ENCODE measurements at places on chromosomes 11 and 22.

DNA sequence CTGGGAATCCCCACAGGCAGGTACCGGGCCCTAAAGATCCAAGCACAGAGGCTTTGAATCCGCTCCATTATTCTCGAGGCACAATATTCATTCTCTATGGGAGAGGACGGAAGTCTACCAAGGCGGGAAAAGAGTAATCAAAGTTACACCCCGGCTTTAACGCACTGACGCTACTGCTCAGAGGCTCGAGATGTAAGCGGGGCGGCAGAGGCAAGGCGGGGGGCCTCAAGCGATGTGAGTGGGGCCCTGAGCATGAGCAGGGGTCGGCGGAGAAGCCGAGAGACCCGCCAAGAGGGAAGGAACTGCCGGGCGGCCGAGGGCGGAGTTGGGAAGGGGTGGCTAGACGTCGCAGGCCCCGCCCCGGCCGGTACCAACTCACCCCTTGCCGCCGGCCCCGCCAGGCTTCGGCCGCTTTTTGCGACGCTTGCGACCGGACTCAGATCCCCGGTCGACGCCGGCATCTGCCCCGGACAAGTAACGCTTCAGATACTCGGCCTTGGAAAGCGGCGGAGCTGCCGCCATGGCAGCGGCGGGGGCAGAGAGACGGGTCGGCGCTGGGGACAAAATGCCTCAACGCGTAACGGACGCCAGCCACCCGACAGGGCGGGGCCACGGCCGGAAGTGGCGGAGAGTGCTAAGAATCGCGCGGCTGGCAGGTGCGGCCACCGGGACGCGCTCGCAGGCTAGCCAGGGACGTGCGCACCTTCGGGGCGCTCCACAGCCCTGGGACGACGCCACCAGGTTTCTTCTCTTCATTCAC is at the start of gene BUD13:
BUD13 (minus strand) TSS at position 545 of the 760 bp plus-strand sequence; CDS start at position 522, 23 bp downstream.
- peak; percentile 91 for DNase-seq

- no peak for DNase-seq
Observed at GRCh38 chr11:65862941-65863888, 3.0 kb downstream of the MUS81 start.

- no peak for DNase-seq
Observed at GRCh38 chr11:78946945-78947902, 372.6 kb upstream of the NARS2 start.

- peak; percentile 70 for DNase-seq
Observed at GRCh38 chr11:121630041-121630440, 177.3 kb upstream of the SORL1-AS1 start.

- peak; percentile 27 for DNase-seq
Observed at GRCh38 chr11:15651816-15652215, 537.1 kb downstream of the INSC start.

DNA sequence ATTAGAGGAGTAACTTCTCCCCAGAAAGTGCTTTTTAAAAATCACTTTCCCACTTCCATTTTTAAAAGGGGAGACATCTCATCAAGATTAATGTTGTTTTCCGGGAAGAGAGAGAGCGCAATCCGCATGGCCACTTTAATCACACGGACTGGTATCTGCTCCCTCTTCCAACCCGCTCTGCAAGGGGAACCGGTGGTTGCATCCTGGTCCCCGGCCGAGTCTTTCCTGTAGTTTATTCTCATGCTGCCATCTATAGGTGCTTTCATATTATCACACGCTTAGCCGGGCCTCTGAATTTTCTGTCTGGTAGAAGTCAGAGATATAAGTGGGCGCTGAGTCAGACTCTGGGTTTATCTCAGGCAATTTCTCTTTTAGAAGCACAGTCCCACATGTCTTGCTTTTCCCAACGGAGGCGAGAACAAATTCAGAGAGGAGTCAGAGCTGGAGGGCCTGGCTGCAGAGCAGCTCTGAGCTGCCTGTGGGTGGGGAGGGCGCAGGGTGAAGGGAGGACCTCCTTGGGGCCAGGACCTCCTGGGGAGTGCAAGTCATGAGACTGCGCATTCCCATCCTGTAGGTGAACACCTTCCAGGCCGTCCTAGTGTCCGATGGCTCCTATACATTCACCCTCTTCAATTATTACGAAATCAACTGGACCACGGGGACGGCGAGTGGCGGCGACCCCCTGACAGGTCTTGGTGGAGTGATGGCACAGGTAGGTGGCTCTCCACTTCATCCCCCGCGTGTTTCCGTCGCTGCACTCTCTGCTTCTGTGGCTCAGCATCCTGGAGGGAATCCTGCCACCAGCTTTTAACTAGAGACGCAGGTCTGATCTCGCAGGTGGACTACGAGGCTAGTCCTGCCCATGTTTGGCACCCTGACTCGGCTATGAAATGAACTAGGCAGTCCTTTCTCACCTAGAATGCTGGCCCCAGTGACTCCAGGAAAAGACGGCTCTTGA is 11.7 kb downstream of the TECTA start:
- peak; percentile 69 for DNase-seq

GRCh38 chr11:111735262-111736116 is 30.7 kb downstream of the PPP2R1B start:
- DNase-seq, result peak; percentile 94

GRCh38 chr22:48398181-48398905 is 1429.3 kb downstream of the BRD1 start:
- DNase-seq, result no peak

GRCh38 chr11:7019500-7020182 is 505 bp downstream of the ZNF214 start:
- DNase-seq, result peak; percentile 6

DNA sequence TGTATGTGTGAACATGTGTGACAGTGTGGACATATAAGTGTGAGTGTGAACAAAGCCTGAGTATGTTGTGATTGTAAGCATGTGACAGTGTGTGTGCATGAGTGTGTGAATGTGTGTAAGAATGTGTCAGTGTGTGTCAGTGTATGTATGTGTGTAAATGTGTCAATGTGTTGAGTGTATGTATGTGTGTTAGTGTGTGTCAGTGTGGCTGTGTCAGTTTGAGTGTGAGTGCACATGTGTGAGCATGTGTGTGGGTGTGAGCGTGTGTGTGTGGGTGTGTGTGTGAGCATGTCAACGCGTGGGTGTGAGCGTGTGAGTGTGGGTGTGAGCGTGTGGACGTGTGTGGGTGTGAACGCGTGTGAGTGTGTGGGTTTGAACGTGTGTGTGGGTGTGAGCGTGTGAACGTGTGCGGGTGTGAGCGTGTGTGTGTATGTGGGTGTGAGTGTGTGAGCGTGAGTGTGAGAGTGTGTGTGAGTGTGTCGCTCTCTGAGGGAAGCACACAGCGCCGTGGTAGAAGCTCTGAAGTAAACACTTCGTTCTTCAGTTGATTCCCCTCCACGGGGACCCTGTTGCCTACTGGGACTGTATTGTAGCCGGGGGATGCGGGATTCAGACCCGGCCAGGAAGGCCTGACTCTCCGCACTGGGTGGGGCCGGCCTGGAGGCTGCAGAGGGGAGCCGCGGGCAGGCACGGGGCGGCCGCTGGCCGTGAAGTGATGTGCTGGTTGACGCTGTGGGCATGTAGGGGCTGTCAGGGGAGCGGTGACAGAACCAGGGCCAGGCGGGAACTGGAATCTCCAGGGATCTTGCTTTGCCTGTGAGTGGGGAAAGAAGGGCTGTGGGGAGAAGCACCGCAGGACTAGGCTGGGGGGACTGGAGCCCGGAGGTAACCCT is 21.1 kb downstream of the RPS6KA4 start:
- DNase-seq, result no peak

DNA sequence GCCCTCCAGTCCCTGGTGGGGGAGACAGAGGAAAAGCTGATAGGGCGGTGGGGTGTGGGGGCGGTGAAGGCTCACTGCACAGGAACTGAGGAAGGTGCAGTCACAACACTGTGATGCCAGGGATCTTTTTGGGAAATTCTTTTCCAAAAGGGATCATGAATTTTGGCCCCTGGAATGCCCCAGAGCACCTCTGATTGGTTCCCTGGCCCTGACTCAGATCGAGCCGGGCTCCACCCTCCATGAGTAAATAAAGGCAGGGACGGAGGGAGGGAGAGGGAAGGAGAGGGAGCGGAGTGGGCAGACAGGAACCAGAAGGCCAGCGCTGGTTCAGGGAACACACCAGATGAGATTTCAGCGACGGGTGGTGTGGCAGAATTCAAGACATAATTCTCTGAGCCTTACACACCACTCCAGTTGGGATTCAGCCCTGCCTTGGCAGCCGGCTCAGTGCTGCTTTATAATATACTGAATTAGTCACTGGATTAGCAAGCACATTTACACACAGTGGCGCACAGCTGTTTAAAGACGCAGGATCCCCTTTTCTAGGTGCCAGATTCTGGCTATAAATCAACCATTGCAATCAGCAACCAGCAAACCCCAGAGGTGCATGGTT is 80.3 kb downstream of the ETS1 start:
- peak; percentile 83 for DNase-seq

GRCh38 chr11:68812526-68812925 is 29.2 kb downstream of the CPT1A start:
- no peak for DNase-seq

- no peak for DNase-seq
Observed at GRCh38 chr11:68202165-68202564, 10.9 kb downstream of the KMT5B start.

DNA sequence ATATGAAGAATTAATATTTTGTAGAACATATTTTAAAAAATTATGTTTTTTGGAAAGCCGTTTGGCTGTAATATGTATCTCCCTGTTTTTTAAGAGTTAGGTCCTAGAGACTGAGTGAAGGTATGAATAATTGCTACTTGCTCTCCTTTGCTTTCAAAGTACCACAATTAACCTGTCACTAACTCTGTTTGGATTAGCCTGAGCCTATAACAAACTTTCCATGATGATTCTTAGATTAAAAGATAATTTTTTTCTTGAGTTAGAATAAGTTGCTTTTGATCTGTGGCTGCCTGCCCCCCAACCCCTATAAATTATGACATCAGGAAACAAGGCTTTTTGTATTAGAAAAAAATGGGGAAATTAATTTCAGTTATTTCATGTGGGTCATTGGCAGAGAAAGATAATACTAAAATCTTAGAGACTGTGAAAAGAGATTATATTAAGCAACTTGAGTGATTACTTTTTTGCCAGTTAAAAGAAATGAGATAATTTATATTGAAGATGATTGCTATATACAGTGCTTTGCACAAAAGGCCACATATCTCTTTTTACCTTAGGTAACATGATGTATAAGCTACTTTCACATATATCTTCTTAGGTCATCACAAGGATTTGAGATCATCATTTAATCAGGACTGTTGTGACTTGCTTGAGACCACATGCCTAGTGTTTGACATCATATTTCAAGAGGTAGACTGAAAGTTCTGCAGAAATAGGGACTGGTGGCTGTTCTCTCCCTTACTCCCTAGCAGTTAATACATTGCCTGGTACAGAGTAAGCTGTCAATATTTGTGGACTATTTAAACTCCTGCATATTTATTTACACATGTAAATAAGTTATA is 9.6 kb downstream of the MTMR3 start:
- DNase-seq, result no peak

DNA sequence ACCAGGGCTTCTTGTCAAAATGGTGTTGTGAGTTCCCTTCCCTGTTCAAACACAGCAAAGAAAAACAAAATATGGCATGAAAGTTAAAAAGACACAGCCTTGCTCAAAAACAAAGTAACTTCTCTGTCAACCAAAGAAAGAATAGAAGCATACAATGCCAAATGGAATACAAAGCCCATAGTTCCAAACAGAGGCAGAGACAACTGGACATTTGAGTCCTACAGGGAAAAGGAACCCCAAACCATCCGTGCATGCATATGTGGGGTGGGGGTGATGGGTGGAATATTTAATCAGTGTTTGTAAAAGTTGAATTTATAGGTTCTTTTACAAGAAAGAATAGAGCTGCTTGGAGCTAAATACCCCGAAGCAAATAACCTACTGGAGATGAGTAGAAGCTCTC is 218.7 kb downstream of the FAM76B start:
- DNase-seq, result no peak

GRCh38 chr11:123187248-123187647 is 7.8 kb downstream of the CLMP start:
- no peak for DNase-seq

- no peak for DNase-seq
Observed at GRCh38 chr11:96484361-96484760, 94.5 kb downstream of the JRKL start.

DNA sequence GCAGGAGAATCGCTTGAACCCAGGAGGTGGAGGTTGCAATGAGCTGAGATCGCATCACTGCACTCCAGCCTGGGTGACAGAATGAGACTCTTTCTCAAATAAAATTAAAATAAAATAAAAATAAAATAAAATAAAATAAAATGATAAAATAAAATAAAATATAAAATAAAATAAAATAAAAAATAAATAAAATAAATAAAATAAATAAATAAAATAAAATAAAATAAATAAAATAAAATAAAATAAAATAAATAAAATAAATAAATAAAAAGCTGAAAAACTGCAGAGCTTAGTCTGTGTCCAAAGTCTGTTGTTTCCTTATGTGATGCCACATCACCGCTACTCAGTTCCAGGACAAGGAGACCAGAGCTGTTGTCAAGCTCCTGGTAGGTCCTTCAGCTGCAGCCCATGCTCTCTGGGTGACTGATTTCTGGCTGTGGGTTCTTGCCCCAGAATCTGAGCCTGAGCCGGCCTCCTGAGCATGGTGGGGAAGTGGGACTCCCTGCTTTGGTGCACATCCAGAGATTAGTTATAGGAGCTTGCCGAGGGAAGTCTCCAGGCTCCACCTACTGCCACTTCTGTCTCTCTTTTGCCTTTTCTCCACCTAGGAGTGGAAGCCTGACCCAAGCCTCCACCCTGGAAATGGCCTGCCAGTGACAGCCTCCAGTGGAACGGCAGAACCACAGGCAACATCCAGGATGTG is 31.3 kb upstream of the ADA2 start:
- DNase-seq, result no peak

DNA sequence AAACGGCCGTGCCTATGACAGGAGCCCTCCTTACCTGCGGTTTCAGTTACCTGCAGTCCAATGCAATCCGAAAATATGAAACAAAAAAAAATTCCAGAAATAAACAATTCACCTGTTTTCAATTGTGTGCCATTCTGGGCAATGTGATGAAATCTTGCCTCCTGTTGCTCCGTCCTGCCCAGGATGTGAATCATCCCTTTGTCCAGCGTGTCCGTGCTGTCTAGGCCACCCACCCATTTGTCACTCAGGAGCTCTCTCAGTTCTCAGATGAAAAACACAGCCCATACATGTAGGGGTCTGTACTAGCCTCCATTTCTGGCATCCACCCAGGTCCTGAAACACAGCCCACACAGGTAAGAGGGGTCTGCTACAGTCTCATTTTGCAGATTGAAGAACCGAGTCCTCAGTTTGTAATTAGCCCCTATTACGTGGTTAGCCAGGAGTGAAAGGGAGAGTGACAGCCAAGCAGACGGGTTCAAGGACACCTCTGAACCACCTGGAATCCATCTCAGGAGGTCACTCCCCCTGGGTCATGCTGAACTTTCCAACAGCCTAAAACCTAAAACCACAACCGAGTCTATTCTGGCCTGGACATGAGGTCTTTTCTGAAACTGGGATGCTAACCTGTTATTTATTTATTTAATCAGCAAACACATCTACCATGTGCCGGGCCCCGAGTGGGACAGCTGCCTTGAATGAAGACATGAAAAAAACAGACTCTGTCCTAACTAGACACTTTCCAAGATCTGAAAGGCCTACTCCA is 317.2 kb downstream of the SHANK2 start:
- DNase-seq, result peak; percentile 21

Measured in hepatic stellate cell (primary cell).